ENCODE measurements at places on chromosomes 4 and X. TPM values are rescaled to one million over a fixed set of nuclear protein-coding genes. Genes with fewer than 3 reads are reported as not detected.
A peak's percentile ranks its signal among the peaks of the same experiment; 100 is the strongest.

The TGIF2LX gene
- total RNA-seq: not detected

DNA sequence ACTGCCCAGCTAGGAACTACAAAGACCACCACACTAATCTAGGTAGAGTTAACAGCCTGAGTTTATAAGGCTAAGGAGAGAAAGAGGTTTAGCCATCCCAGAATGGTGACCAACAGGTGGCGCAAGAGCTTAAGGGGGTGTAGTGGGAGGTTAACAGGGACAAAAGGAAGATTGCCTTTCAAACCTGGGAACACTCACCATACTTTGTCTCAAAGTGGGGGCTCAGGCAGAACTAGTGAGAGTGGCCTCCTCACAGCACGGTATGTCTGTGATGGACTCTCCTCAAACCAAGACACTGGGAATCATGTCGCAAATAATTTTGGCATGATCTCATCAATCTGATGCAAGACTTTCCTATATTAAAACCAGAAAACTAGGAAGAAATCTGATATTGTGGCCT lies 23.4 kb downstream of the CCNI start:
- no peaks in the 10 kb centered on the region for H3K36me3 ChIP-seq
- H3K4me3 ChIP-seq: no peak overlapping the region
- H3K27me3 ChIP-seq: no peaks in the 10 kb centered on the region
- H3K4me1 ChIP-seq: no peaks in the 10 kb centered on the region
- no peak overlapping the region for H3K27ac ChIP-seq

DNA sequence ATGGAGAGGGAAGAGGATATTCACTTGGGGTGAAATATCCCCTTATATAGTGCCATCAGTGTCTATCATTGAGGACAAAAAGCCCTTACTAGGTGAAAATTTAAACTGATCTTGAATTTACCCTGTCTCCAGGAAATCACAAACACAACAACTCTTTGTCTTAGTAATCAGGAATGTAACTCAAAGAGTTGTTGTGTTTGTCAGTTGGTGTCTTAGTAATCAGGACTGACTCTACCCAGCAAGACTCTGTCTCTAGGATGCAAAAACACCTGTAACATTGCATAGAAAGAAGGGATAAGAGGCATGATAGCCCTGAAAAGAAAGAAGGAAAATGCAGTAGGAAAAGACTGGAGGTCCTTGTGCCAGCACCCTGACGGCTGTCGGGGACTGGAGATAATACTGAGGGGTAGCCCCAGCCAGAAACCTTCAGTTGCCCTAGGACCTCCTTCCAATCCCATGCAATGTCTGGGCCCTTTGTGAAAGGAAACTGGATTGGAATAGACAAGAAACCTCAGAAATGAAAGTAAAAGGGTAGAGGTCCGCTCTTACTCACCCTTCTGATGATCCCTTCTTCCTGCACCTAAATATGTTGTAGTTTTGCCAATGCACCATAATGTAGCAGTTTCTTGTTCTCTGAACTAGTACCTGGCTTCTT lies 45.3 kb downstream of the HMGB2 start:
- peaks cover 2% of the 10 kb centered on the region for H3K4me1 ChIP-seq
- H3K36me3 ChIP-seq: no peaks in the 10 kb centered on the region
- H3K27ac ChIP-seq: no peak overlapping the region
- H3K4me3 ChIP-seq: no peak overlapping the region
- DNase-seq: no peak
- no peaks in the 10 kb centered on the region for H3K27me3 ChIP-seq

- peak overlapping the region; percentile 81 for H3K4me3 ChIP-seq
- DNase-seq: peak; percentile 50
- H3K36me3 ChIP-seq: no peaks in the 10 kb centered on the region
- H3K4me1 ChIP-seq: no peaks in the 10 kb centered on the region
These were observed 646 bp downstream of the TIGD4 start for GRCh38 chr4:152778656-152779512.

DNA sequence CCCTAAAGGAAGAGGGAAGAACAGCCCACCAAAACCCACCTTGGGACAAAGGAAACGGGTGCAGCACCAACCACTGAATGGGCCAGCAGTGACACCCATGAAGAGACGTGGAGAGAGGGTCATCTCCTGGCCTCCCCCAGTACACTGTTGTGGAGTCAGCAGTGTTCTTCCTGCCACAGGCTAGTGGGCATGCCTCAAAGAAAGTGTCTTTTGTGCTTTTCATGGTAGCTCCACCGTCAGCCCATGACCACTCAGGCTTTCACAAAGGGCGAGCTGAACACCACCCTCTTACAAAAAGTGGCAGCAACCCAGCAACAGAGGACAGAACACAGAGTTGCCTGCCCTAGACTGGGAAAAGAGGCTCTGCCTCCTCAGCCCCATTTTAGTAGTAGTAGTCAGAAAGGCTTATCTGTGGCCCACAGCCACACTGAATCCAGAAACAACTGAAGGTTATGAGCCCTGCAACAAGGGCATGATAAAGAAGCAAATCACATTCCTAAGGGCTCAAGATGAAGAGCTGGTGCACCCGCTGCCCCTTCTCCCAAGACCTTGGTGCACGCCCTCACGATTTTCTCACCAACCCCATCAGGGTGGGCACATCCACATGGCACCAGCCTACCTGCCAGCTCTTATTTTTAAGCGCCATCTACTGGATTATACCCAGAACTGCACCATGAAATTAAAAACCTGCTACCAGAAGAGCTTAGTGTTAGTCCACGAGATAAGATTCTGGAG lies 53.1 kb downstream of the RAB28 start:
- H3K4me3 ChIP-seq: no peak overlapping the region
- no peaks in the 10 kb centered on the region for H3K36me3 ChIP-seq
- H3K4me1 ChIP-seq: peaks cover 4% of the 10 kb centered on the region
- H3K27ac ChIP-seq: no peak overlapping the region
- no peak for DNase-seq

All from aorta (tissue), 5 donors.